Left lung (tissue), 14 donors: ENCODE measurements at places on chromosomes 7 and 10. TPM values are rescaled to one million over a fixed set of nuclear protein-coding genes. Genes with fewer than 3 reads are reported as not detected.

DNA sequence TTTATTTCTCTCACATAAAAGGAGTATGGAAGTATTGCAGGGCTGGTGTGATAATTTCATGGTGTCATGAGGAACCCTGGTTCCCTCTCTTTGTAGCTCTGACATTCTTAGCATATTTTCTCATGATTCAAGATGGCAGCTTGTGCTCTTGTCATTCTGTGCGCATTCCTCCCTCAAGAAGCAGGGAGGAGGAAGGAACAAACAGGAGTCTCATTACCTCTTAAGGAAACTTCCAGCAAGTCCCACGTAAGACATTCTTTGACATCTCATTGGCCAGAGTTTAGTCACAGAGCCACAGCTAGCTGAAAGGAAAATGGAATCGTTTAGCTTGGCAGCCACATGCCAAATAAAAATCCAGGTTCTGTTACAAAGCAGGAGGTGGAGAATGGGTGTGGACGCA lies 546.8 kb downstream of the LRMDA start:
- no peak overlapping the region for H3K4me3 ChIP-seq
- no peak overlapping the region for H3K27ac ChIP-seq
- no peaks in the 10 kb centered on the region for H3K4me1 ChIP-seq
- DNase-seq = no peak

DNA sequence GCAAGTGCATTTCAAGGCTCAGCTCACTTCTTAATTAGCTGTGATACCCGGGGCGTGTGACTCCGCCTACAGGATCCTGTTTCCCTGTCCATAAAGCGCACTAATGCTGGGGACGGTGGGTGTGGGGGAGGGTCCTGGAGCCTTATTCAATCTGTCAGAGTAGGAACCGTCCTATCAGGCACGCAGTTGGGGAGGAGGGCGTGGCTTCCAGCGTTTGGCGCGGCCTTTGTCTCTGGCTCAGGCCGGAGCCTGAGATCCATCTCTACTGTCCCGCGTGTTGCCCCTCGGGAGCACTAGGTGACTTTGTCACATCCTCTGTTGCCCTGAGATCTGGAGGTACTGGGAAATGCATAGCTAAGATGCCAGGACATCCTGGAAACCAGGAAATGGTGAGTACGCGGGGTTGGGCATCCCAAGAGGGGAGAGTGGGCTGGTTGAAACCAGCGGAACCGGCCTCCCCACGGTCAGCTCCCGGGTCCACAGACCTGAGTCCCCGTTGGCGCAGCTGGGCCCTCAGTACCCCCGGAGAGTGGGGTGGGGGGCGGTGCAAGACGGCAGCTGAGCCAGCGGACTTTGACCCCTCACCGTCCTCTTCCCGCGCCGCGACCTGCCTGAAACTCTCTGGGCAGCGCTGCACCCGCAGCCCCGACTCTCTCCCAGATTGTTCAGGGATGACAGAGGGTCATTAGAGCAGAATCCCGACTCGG lies 104.4 kb upstream of the ZNF92 start:
- H3K27ac ChIP-seq = no peak overlapping the region
- no peak overlapping the region for H3K4me3 ChIP-seq
- peaks cover 19% of the 10 kb centered on the region for H3K27me3 ChIP-seq
- DNase-seq = no peak
- H3K4me1 ChIP-seq = peaks cover 5% of the 10 kb centered on the region

GRCh38 chr7:43590862-43591557 lies 8.1 kb downstream of the STK17A start:
- no peaks in the 10 kb centered on the region for H3K4me1 ChIP-seq
- H3K27ac ChIP-seq = peak overlapping the region; percentile 6
- H3K27me3 ChIP-seq = no peaks in the 10 kb centered on the region
- no peak for DNase-seq

DNA sequence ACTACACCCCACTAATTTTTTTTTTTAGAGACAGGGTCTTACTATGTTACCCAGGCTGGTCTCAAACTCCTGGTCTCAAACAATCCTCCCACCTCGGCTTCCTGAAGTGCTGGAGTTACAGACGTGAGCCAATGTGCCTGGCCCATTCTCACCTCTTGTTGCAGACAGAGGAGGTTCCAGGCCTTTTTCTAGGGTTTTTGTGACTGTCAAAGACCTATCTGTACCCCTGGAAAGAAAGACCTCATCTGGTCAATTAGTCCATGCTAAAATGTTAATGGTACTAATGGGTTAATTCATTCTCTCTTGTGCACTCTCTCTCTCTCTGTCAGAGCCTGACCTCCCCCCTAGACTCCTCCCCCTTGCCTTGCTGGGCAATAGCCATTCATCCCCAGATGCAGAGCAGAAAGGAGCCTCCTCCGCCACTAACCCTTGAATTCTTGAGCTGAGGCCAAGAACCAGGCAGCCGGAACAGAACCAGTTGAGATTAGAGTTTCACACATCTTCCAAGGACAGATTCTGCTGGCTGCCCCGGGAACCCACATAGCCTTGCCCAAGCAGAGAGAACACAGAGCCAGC lies 209.7 kb downstream of the SKIDA1 start:
- no peaks in the 10 kb centered on the region for H3K27me3 ChIP-seq
- H3K27ac ChIP-seq = peak overlapping the region; percentile 51
- no peak overlapping the region for H3K4me3 ChIP-seq
- H3K4me1 ChIP-seq = peaks cover 21% of the 10 kb centered on the region
- peak; percentile 50 for DNase-seq
- no peaks in the 10 kb centered on the region for H3K36me3 ChIP-seq

- H3K27ac ChIP-seq = peak overlapping the region; percentile 98
- H3K27me3 ChIP-seq = no peaks in the 10 kb centered on the region
- no peaks in the 10 kb centered on the region for H3K36me3 ChIP-seq
- peaks cover 100% of the 10 kb centered on the region for H3K4me1 ChIP-seq
Observed at GRCh38 chr10:80460399-80461207, 6.5 kb downstream of the TSPAN14 start.

MMD2 gene
- not detected for polyA plus RNA-seq
